HFFc6 (cell line): ENCODE measurements at places on chromosomes 7 and 10.

GRCh38 chr7:55105952-55106351 is 87.1 kb downstream of the EGFR start:
- H3K4me1 ChIP-seq = peaks cover 97% of the 10 kb centered on the region
- no peak for DNase-seq
- 0 out of 2 replicates have a peak, but pooled peaks cover under 1% of the 10 kb centered on the region for H3K27me3 ChIP-seq
- H3K27ac ChIP-seq = no peak overlapping the region; the same call in 1 of the 2 replicates

- H3K27me3 ChIP-seq = peaks cover 41% of the 10 kb centered on the region
- H3K4me1 ChIP-seq = no peaks in the 10 kb centered on the region
Measured at GRCh38 chr10:70765794-70766594, 19.2 kb downstream of the TBATA start.

DNA sequence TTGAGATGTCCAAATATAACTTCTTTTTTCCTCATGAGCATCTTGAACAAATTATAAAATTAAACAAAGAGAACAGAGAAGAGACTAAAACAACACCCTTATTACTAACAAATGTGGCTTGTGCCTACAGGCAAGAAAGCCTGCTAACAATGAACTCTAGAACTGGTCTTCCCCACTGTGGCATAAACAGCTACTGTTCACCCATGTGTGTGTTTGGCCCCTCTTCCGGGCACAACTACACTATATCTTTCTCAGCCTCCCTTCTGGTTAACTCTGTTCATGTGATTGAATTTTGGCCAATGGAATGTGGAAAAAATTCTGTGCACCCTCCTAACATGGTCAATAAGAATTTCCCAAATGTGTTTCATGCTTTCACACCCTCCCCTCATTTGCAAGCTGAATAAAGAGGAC is 117.0 kb downstream of the KBTBD2 start:
- no peak overlapping the region for H3K27ac ChIP-seq
- H3K4me1 ChIP-seq = peaks cover 61% of the 10 kb centered on the region
- no peak overlapping the region for H3K4me3 ChIP-seq

- no peak for DNase-seq
- H3K27me3 ChIP-seq = peaks cover 5% of the 10 kb centered on the region
- no peak overlapping the region for H3K27ac ChIP-seq
- H3K4me3 ChIP-seq = peak overlapping the region; percentile 17; the same call in 1 of the 2 replicates
Measured at GRCh38 chr7:1666317-1666822, 3.7 kb upstream of the ELFN1 start.
